Left ventricle myocardium inferior (tissue), 1 donor: ENCODE measurements at places on chromosomes 7 and 10. TPM values are rescaled to one million over a fixed set of nuclear protein-coding genes. Genes with fewer than 3 reads are reported as not detected.

- peaks cover 44% of the 10 kb centered on the region for H3K4me1 ChIP-seq
- H3K27me3 ChIP-seq, result no peaks in the 10 kb centered on the region
Observed at GRCh38 chr10:4514445-4515108, 311.4 kb upstream of the AKR1E2 start.

Gene PRF1
- total RNA-seq, result 2.6 TPM

Gene PEX1
- 13.8 TPM for total RNA-seq

- H3K27me3 ChIP-seq, result peaks cover 94% of the 10 kb centered on the region
- H3K27ac ChIP-seq, result peak overlapping the region; percentile 14
- DNase-seq, result no peak
- peaks cover 18% of the 10 kb centered on the region for H3K4me1 ChIP-seq
- H3K36me3 ChIP-seq, result no peaks in the 10 kb centered on the region
Observed at GRCh38 chr7:128934361-128935341, 3.1 kb upstream of the IRF5 start.

DNA sequence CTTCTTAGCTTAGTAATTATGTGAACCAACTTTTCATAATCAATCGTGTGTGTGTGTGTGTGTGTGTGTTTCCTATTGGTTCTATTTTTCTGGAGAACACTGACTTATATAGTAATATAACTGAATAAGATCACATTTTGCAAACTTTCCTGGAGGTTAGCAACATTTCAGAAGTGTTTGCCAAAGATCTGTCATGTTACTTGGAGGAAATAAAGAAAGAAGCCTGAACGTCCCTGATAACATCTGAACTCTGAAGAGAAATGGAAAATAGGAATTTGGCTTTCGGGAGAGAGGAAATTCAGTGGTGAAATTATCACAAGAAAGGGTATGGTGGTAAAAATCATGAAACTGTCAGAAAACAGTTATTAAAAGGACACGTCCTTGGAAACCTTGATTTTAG lies 984.4 kb upstream of the AUTS2 start:
- H3K4me1 ChIP-seq, result no peaks in the 10 kb centered on the region
- H3K27me3 ChIP-seq, result peaks cover 22% of the 10 kb centered on the region
- no peaks in the 10 kb centered on the region for H3K36me3 ChIP-seq
- H3K27ac ChIP-seq, result no peak overlapping the region
- no peak for DNase-seq

Gene CEP55
- 0.66 TPM for total RNA-seq

DNA sequence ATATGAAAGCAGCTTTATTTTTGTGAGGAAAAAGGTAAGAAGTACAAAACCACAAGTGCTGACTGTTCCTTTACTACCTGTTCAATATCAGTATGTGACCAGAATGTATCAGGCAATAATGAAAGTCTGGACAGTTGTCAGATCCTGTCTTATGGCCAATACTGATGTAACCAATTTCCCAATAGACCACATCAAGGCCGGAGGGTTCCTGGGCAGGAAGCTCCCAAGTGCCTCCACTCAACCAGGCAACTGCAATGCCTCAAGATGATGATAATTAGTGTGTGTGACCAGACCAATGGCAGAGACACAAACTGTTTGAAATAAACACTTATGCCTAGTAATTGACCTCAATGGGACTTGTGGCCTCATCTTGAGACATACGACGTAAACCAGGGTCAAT lies 149.4 kb upstream of the ASAH2 start:
- H3K4me3 ChIP-seq, result no peak overlapping the region
- no peaks in the 10 kb centered on the region for H3K36me3 ChIP-seq
- no peak overlapping the region for H3K27ac ChIP-seq
- peaks cover 42% of the 10 kb centered on the region for H3K4me1 ChIP-seq

Gene AOC1
- total RNA-seq, result 0.36 TPM

GRCh38 chr10:31261511-31262311 lies 57.3 kb upstream of the ZEB1 start:
- H3K4me1 ChIP-seq, result peaks cover 23% of the 10 kb centered on the region
- peak overlapping the region; percentile 73 for H3K27ac ChIP-seq
- peak overlapping the region; percentile 39 for H3K4me3 ChIP-seq
- H3K36me3 ChIP-seq, result no peaks in the 10 kb centered on the region

Gene TPK1
- 3.5 TPM for total RNA-seq
